ENCODE measurements at places on chromosomes 2 and 18. TPM values are rescaled to one million over a fixed set of nuclear protein-coding genes. Genes with fewer than 3 reads are reported as not detected.

CIB4 gene
- total RNA-seq: not detected

C1GALT1C1L gene
- total RNA-seq: 0.28 TPM

ANXA4 gene
- total RNA-seq: 25.8 TPM

LIMS3 gene
- 12.7 TPM for total RNA-seq

VWC2L gene
- not detected for total RNA-seq

ANKRD29 gene
- total RNA-seq: 0.18 TPM

RGPD8 gene
- total RNA-seq: 4.1 TPM

FRZB gene
- total RNA-seq: 0.28 TPM

TCF23 gene
- not detected for total RNA-seq

C2orf76 gene
- total RNA-seq: 9.7 TPM

DNA sequence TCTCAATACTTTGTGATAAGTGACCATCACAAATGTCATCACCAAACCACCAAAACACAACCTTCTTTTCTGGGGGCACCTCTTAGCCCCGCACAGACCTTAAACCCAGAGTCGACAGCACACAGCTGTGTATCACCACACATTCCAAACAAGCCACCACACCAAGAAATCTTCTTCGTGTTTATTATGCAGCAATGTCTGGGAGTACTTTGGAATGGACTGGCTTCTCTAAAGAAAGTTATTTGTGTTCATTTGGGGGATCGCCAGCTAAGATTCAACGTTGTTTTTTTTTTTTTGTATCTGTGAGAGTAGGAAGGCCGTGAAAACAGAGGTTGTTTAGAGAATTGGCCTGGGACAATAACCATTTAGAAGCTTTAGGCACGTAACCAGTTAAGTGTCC lies 1.1 kb upstream of the MTA3 start:
- peak overlapping the region; percentile 93 for H3K27ac ChIP-seq
- H3K36me3 ChIP-seq: peaks cover 3% of the 10 kb centered on the region
- peak; percentile 81 for DNase-seq

GRCh38 chr18:36762074-36762473 lies 66.7 kb downstream of the TPGS2 start:
- peaks cover 9% of the 10 kb centered on the region for H3K4me1 ChIP-seq
- peaks cover 4% of the 10 kb centered on the region for H3K36me3 ChIP-seq
- no peak overlapping the region for H3K27ac ChIP-seq
- no peak overlapping the region for H3K4me3 ChIP-seq

DNA sequence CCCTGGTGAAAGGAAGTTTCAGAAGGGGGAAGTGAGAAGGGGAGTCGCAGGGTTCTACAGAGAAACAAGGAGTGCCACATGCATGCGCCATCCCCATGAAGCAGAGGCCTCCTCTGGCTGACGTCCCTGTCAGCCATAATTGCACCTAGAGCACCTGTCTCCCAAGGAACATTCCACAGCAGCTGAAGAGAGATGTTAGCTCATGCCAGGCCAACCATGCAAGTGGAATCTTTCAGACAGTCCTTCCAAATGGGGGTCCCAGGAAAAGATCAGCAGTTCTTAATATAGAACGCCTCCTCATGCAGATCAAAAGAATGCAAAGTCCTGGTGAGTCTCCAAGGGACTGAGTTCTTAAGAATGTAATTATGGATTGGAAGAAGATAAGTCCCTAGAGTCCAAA lies 29.6 kb downstream of the MRO start:
- no peaks in the 10 kb centered on the region for H3K27me3 ChIP-seq
- H3K4me1 ChIP-seq: no peaks in the 10 kb centered on the region
- no peak overlapping the region for H3K4me3 ChIP-seq
- no peak for DNase-seq
- no peaks in the 10 kb centered on the region for H3K36me3 ChIP-seq
- no peak overlapping the region for H3K27ac ChIP-seq

DNA sequence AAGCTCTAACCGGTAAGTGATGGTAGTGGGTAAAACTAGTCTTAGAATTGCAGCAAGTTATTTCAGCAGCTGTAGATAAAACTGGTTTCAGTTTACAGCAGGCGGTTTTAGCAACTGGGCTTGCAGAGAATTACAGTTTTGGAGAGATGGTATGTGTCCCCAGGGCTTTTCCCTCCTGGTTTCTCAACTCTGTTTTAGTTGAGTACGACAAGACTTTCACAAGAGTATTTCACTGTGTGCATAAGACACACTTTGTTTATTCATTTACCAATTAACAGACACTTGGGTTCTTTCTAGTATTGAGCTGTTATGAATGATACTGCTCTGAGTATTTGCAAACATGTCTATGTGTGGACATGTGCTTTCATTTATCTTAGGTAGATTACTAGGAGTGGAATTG lies 65.6 kb upstream of the RFX8 start:
- no peak overlapping the region for H3K27ac ChIP-seq
- no peak overlapping the region for H3K4me3 ChIP-seq
- no peaks in the 10 kb centered on the region for H3K4me1 ChIP-seq
- no peaks in the 10 kb centered on the region for H3K36me3 ChIP-seq
- H3K27me3 ChIP-seq: no peaks in the 10 kb centered on the region
- peak; percentile 26 for DNase-seq

DNA sequence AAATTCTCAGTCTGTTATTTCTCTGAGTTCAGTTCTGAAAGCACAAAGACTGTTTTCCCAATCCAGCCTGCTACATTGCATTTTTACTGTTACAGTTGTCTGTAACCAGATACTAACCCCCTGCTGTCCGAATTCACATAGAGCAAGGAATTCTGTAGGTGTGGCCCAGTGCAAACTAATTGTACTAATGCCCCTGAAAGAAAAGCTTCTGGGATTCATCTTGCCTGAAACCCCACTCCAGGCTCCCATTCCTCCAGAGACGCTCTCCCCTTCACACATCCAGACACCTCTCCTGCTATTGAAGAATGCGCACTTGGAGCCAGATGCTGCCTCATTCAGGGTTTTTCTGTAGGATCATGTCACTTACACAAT lies 127.0 kb downstream of the TTC32 start:
- DNase-seq: peak; percentile 38
- no peak overlapping the region for H3K4me3 ChIP-seq
- peaks cover 7% of the 10 kb centered on the region for H3K27me3 ChIP-seq
- no peaks in the 10 kb centered on the region for H3K36me3 ChIP-seq
- H3K27ac ChIP-seq: no peak overlapping the region

GRCh38 chr2:126359494-126359893 lies 296.5 kb upstream of the GYPC start:
- H3K27ac ChIP-seq: no peak overlapping the region
- no peak overlapping the region for H3K4me3 ChIP-seq
- peak; percentile 4 for DNase-seq
- no peaks in the 10 kb centered on the region for H3K27me3 ChIP-seq
- no peaks in the 10 kb centered on the region for H3K36me3 ChIP-seq
- no peaks in the 10 kb centered on the region for H3K4me1 ChIP-seq

DNA sequence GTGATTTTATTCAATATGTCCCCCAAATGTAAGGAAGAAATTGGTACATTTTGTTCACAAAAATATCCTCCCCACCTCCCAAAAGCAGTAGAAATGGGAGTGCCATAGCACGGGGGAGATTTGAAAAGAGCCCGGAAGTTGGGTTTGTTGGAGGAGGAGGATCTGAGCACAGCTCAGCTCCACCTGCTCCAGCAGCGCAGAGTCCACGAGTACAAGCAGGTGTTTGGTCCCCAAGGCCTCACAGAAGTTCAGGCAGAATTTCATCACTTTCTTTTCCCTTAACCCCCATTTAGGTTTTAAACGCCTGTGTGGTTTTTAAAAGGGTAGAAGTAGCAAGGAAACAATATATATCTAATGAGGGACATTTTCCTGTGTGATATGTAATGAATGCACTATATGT lies 56.0 kb downstream of the TRAPPC12 start:
- no peak overlapping the region for H3K4me3 ChIP-seq
- DNase-seq: no peak
- H3K27me3 ChIP-seq: no peaks in the 10 kb centered on the region
- H3K36me3 ChIP-seq: peaks cover 15% of the 10 kb centered on the region

DNA sequence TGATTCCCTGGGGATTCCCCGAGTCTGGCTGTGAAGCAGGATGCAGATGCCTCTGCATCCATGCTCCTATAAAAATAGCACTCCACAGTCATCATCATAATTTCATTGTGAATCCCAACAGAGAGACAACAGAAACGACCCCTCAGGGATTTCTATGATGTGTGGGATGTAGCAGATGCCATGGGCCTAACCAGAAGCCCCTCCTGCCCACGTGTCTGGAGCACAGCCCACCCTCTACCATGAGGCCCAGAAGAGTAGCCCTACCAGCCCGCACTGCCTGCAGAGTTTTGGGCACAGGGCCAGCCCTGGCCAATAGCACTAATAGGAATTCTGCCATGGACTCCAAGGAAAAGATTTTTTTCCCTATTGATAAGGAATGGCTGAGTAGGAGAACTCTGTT lies 66.6 kb downstream of the GYPC start:
- H3K4me1 ChIP-seq: no peaks in the 10 kb centered on the region
- DNase-seq: no peak
- no peak overlapping the region for H3K4me3 ChIP-seq
- H3K36me3 ChIP-seq: no peaks in the 10 kb centered on the region
- H3K27me3 ChIP-seq: peaks cover 4% of the 10 kb centered on the region
- no peak overlapping the region for H3K27ac ChIP-seq

DNA sequence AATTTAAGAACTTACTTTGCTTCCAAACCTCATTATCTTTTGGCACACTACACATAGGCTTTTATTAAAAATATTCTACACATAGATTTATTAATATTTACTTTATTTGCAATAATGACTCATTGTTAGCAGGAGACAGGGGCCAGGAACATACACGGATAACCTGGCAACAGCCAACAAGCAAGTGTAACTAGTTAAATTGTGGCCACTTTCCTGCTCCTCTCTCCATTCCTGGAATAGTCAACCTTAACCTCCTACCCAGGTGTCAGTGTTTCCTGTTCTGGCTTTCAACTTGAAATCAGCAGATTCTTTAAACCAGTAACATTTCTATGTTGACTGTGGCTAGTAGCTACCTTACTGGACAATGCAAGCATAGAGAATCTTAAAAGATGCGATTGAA lies 26.5 kb downstream of the ACVR1 start:
- peaks cover 2% of the 10 kb centered on the region for H3K4me1 ChIP-seq
- DNase-seq: no peak
- H3K27ac ChIP-seq: no peak overlapping the region
- no peak overlapping the region for H3K4me3 ChIP-seq
- H3K36me3 ChIP-seq: no peaks in the 10 kb centered on the region
- no peaks in the 10 kb centered on the region for H3K27me3 ChIP-seq

- no peaks in the 10 kb centered on the region for H3K36me3 ChIP-seq
- H3K27ac ChIP-seq: no peak overlapping the region
- no peak overlapping the region for H3K4me3 ChIP-seq
- no peaks in the 10 kb centered on the region for H3K27me3 ChIP-seq
- no peak for DNase-seq
- H3K4me1 ChIP-seq: no peaks in the 10 kb centered on the region
These were observed 48.4 kb upstream of the TMEM17 start for GRCh38 chr2:62554440-62554839.

GRCh38 chr2:111015283-111015995 lies 105.3 kb upstream of the BCL2L11 start:
- no peaks in the 10 kb centered on the region for H3K36me3 ChIP-seq
- H3K27ac ChIP-seq: no peak overlapping the region
- DNase-seq: no peak
- H3K27me3 ChIP-seq: peaks cover 8% of the 10 kb centered on the region
- H3K4me3 ChIP-seq: no peak overlapping the region
- H3K4me1 ChIP-seq: no peaks in the 10 kb centered on the region

DNA sequence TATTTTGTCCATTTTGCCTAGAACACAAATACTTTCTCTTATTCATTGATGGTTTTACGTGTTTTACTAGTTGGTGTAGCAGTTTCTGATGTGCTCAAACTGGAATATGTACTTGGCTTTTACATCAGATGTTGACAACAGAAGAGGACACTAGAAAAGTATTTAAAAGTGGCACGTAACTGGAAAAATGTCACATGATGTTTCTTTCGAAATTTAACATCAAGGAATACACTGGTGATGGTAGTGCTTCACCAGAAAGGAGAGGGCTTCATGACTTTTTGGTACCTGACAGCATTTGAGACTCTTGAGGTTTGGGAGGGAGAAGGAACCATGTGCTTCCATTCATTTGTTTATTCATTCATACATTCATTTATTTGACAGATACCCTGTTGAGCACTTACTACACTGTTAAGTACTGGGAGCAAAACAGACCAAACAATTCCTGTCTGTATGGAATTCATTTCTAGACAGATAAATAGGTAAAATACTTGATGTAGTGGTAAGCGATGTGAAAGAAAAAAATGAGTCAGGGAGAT lies 1.5 kb downstream of the GIGYF2 start:
- no peak overlapping the region for H3K27ac ChIP-seq
- H3K4me3 ChIP-seq: peak overlapping the region; percentile 78
- H3K36me3 ChIP-seq: 0 out of 2 replicates have a peak, but pooled peaks cover 2% of the 10 kb centered on the region
- H3K27me3 ChIP-seq: no peaks in the 10 kb centered on the region

GRCh38 chr2:147910990-147911473 lies 66.2 kb downstream of the ACVR2A start:
- H3K27me3 ChIP-seq: no peaks in the 10 kb centered on the region
- no peak overlapping the region for H3K4me3 ChIP-seq
- H3K36me3 ChIP-seq: no peaks in the 10 kb centered on the region
- peak; percentile 77 for DNase-seq
- no peaks in the 10 kb centered on the region for H3K4me1 ChIP-seq
- no peak overlapping the region for H3K27ac ChIP-seq

GRCh38 chr18:9810994-9811705 lies 74.6 kb upstream of the TXNDC2 start:
- peaks cover 13% of the 10 kb centered on the region for H3K4me1 ChIP-seq
- DNase-seq: no peak
- no peak overlapping the region for H3K4me3 ChIP-seq
- no peaks in the 10 kb centered on the region for H3K27me3 ChIP-seq
- H3K36me3 ChIP-seq: peaks cover 1% of the 10 kb centered on the region

GRCh38 chr2:107062173-107062572 lies 176.2 kb upstream of the ST6GAL2 start:
- no peak overlapping the region for H3K4me3 ChIP-seq
- no peak overlapping the region for H3K27ac ChIP-seq
- no peaks in the 10 kb centered on the region for H3K36me3 ChIP-seq
- no peaks in the 10 kb centered on the region for H3K4me1 ChIP-seq
- H3K27me3 ChIP-seq: no peaks in the 10 kb centered on the region
- no peak for DNase-seq

GRCh38 chr2:102028470-102028869 lies 36.7 kb downstream of the IL1R2 start:
- no peak for DNase-seq
- H3K27ac ChIP-seq: no peak overlapping the region
- peaks cover 21% of the 10 kb centered on the region for H3K4me1 ChIP-seq
- H3K27me3 ChIP-seq: no peaks in the 10 kb centered on the region

- no peaks in the 10 kb centered on the region for H3K27me3 ChIP-seq
- H3K4me1 ChIP-seq: no peaks in the 10 kb centered on the region
- DNase-seq: no peak
- no peak overlapping the region for H3K27ac ChIP-seq
These were observed 154.1 kb upstream of the ZSWIM2 start for GRCh38 chr2:187003038-187003554.

DNA sequence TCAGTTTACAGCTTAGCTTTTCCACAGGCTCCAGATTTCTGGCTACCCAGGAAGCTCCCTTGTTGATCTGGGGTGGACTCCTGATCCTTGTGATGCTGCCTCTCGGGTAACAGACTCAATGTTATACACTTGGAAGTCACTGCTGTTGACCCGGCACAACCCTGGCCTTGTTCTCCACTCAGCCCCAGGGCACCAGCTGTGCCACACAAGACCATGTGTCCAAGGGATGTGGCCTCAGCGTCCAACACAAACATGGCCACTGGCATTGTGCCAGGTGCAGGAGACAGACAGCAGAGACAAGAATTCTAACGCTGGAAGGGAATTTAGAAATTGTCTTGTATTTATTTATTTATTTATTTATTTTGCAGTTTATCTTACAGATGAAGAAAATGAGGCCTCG lies 39.0 kb upstream of the PPP4R1 start:
- no peak overlapping the region for H3K27ac ChIP-seq
- H3K4me1 ChIP-seq: peaks cover 8% of the 10 kb centered on the region
- H3K4me3 ChIP-seq: no peak overlapping the region
- H3K36me3 ChIP-seq: no peaks in the 10 kb centered on the region
- no peaks in the 10 kb centered on the region for H3K27me3 ChIP-seq
- DNase-seq: no peak

Measured in IMR-90 (cell line).